ENCODE measurements at places on chromosomes 16 and 17.

GRCh38 chr16:50190292-50190691 lies 37.2 kb downstream of the TENT4B start:
- DNase-seq, result no peak

GRCh38 chr17:49722066-49722465 lies 14.3 kb upstream of the SLC35B1 start:
- no peak for DNase-seq

DNA sequence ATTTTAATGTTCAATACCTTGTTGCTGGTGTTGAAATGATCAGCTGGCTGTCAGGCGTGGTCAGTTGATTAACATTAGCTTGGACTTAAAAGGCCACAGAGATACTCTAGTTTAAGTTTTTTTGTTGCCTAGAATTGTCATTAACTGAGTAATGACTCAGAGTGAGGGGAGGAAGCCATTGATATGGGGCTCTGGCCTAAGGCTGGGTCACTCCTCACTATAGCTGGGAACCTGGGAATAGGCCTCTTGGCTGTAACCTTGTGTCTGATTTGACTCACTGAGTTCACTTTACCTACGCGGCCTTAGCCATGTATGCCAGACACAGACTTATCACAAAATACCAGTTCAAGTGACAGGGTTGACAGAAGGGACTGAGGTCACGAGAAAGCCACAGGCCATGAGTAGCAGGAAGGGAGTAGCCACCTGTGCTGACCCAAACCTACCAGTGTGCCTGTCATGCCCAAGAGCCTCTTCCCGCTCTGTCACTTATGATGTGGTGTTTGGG lies 37.9 kb upstream of the ADCY7 start:
- DNase-seq, result no peak

DNA sequence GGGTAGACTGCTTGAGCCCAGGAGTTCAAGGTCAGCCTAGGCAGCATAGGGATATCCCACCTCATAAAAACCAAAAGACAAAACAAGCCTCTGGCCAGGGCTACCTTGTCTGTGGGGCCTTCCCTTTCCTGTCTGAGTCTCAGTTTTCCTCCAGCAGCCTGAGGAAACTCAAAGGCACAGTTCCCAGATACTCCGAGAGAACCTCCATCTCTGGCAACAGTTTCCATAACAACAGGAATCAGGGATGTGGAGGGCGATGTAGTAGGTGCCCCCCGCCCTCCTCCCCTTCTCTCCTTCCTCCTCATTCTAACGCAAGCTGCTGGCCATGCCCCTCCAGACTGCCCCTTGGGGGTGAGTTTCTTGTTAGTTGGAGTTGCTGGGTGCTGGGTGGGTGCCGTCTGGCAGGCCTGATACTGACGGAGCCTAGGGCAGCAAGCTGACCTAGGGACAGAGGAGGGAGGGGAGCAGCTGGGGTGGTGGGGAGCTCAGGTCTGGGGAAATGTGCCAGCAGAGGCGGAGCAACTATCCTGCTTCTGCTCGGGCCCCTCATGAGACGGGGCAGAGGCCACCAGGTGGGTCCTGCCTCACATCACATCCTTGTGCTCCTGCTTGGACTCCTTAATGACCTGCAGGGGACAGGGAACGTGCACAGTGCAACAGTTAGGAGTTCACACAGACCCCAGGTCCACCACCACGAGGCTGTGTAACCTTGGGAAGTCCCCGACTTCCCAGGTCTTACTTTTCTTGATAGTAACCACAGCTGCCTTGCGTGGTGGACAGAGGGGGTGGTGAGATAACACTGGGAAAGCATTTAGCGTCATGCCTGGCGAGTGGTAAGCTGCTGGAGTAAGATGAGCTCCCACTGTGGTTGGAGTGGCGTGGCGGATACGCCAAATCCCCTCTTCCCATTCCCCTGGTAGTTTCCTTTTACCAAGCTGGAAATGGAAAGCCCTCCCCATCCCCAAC lies 7.8 kb upstream of the EFTUD2 start:
- no peak for DNase-seq

Measured in sciatic nerve (tissue), 2 donors.